ENCODE measurements at places on chromosomes 1 and 21.

GRCh38 chr1:228016653-228017355, 10.0 kb downstream of the WNT3A start:
- DNase-seq, result no peak

DNA sequence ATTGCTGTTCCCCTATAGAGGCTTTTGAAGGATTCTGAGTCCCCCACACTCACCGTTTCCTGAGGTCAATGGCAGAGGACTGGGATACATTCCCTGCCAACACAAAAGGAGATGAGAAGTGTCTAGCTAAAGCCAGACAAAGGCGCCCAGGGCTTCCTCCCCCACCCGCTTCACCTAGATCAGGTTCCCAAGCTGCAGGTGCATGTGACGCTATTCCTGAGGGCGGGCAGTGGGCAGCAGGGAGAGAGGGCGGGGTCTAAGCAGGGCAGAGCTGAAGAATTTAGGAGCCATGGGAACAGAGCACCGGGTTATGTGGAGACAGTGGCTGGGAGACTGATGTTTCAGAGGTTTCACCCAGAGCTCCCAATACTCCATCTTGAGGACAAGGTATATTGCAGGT, 6.0 kb upstream of the ARHGEF2 start:
- DNase-seq, result no peak

- no peak for DNase-seq
Observed at GRCh38 chr1:182622901-182623528, 18.8 kb upstream of the RGS16 start.

GRCh38 chr1:198638894-198639635, at the start of gene PTPRC:
TSS of gene PTPRC (plus strand) at chr1:198639040. CDS start at chr1:198639269, 229 bp downstream.
- DNase-seq, result no peak

DNA sequence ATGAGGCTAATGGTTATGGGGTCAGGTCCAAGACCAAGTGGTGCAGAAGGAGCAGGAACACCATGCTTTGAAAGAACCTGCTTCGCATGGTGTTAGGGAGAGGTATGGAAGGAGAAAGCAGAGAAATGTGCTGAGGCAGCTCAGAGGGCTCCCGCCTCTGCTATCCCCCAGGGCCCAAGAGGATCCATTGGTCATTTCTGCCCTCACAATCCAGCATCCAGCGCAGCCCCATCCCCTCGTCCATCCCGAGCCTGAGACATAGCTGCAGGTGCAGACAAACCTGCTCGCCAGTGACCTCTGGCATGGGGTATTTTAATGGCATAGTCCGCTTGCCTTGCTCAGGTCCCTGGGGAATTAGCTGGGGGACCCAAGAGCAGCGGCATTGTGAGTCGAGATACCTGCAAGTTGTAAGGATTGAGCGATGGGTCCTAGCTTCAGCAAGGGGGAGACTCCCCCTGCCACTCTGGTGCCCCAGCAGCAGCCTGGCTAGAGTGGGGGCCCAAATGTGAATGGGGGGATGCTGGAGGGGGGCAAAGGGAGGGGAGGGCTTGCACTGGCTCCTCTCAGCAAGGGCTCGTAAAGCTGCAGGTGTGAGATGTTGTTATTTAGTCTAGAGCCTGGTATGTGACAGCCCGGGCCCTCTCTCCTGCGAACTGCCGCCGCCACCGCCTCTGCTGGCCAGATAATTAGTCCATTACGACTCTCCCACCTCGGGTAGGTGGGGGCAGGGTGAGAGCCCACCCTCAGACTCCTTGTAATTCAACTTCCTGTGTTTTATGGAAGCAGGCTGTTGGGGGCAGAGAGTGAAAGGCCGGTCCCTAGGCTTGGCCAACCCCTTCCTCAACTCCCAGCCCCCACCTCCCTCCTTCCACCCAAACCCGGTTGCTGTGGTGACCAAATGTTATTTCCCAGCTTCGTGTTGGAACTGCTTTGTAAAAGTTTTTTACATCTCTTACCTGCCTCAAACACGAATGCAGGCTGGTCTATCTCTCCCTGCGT, 118.8 kb downstream of the RNF220 start:
- DNase-seq, result no peak

- DNase-seq, result no peak
Observed at GRCh38 chr1:32431736-32432400, 33.0 kb upstream of the ZBTB8B start.

- DNase-seq, result no peak
Observed at GRCh38 chr1:114369930-114370329, 141.1 kb downstream of the TRIM33 start.

DNA sequence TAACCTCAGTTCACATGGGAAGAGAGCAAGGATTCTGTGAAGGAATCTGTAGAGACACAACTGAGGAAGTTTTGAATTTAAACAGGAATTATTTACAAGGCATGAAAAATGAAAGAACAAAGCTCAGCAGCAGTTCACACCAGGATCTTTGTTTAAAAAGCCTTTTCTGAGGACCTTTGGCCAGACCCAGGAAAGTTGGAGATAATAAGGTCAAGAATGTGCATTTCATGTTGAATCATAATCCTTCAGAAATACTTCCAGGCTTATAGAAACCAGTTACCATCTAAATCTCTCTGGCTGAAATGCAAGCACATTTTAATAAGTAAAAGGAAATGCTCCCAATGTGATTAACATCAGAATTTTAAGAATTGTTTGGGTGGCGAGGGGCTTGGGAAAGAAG, 2.7 kb downstream of the CLIC6 start:
- no peak for DNase-seq

GRCh38 chr21:25039461-25040380, 567.6 kb downstream of the MRPL39 start:
- peak; percentile 40 for DNase-seq

- no peak for DNase-seq
Observed at GRCh38 chr1:23521588-23521987, 9.4 kb downstream of the E2F2 start.

- no peak for DNase-seq
Observed at GRCh38 chr21:44727321-44727720, 15.9 kb upstream of the TSPEAR start.

Data from RKO (cell line).